Suprapubic skin (tissue), 4 donors: ENCODE measurements at places on chromosomes 7 and 10.
A peak's percentile ranks its signal among the peaks of the same experiment; 100 is the strongest.

DNA sequence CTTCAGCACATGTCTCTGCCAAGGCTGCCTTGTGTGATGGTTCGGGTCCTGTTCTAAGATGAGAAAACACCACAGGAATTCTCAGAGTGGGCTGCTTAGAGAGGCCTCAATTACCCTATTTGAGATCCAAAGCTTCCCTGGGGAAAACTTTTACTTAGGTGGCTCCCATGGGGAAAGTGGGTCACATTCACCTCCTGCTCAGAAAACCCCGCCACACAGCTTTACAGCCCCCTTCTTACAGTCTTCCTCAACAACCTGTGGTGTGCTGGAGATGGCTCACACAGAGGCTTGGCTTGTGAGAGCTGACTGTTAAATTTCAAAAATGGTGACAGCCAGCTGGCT, 36.6 kb upstream of the KCNIP2 start:
- peaks cover 13% of the 10 kb centered on the region for H3K36me3 ChIP-seq
- H3K27me3 ChIP-seq: no peaks in the 10 kb centered on the region
- H3K4me3 ChIP-seq: no peak overlapping the region
- no peak overlapping the region for H3K27ac ChIP-seq
- H3K4me1 ChIP-seq: no peaks in the 10 kb centered on the region

DNA sequence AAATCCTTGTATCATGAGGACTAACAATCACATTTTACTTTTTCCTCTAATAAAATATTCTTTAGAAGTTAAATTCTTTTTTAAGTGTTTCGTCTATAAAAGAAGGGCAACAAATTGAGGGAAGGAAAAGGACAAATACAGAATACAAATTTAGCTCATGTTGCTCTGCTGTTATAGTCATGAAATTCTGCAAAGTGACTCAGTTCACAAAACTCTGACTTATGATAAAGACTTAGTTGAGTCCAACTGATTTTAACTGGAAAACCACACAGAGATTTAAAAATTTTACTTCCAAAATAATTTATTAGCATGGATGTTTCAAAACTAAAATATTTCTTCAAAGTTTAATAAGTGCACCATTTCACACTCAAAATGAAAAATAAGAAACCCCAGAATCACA, 75.0 kb upstream of the GPR22 start:
- H3K4me3 ChIP-seq: no peak overlapping the region
- H3K4me1 ChIP-seq: no peaks in the 10 kb centered on the region
- no peaks in the 10 kb centered on the region for H3K27me3 ChIP-seq
- H3K27ac ChIP-seq: no peak overlapping the region

GRCh38 chr7:66699998-66700397, 40.5 kb upstream of the RABGEF1 start:
- H3K27ac ChIP-seq: no peak overlapping the region
- H3K4me1 ChIP-seq: peaks cover 13% of the 10 kb centered on the region
- H3K27me3 ChIP-seq: no peaks in the 10 kb centered on the region
- no peak overlapping the region for H3K4me3 ChIP-seq
- H3K36me3 ChIP-seq: peaks cover 4% of the 10 kb centered on the region

DNA sequence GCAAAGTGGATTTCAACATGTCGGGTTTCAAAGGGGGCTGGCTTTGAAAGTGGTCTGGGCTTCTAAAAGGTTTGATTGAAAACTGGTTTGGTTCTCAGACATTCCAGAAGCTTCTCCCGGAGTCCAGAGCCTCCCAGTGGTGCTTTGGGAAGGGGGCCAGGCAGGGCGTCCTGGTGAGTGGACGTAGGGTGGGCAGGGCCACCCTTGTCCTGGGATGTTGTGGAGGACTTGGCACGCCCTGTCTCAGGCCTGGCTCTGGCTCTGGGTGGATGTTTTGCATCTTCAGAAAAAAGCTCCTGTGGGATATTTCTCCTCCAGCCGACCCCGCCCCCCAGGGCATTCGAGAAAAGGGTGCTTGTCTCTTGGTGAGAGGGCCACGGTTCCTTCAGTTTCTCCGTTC, 31.2 kb downstream of the GRIFIN start:
- H3K36me3 ChIP-seq: peaks cover 9% of the 10 kb centered on the region
- peaks cover 36% of the 10 kb centered on the region for H3K4me1 ChIP-seq
- peak overlapping the region; percentile 42 for H3K27ac ChIP-seq
